WTC11 (cell line): ENCODE measurements at places on chromosomes 5 and 9. TPM values are rescaled to one million over a fixed set of nuclear protein-coding genes. Genes with fewer than 3 reads are reported as not detected.

Gene UBE2QL1
- 0.46 to 0.50 TPM (median 0.46 TPM) in 3 replicates for total RNA-seq

DNA sequence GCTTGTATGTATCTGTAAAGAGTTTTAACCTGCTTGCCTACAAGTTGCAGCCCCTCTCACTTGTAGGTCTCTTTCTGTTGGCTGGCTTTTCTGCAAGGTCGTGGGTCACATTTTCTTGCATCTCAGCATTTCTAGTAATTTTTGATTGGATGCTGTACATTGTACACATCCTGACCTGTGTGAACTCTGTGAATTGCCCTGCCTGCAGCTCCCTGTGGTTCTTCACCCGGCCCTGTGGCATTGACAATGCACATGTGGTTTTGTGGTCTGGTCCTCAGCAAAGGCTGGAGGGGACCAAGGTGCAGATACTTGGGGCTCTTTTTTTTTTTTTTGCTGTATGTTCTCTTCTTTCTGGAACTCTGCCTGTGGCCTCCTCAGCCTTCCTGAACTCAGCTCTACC, 53.6 kb downstream of the WNK2 start:
- H3K36me3 ChIP-seq: peaks cover 9% of the 10 kb centered on the region
- H3K27ac ChIP-seq: no peak overlapping the region
- no peak overlapping the region for H3K4me3 ChIP-seq
- no peak for DNase-seq

- H3K36me3 ChIP-seq: no peaks in the 10 kb centered on the region
- no peak for DNase-seq
- H3K4me1 ChIP-seq: peaks cover 36% of the 10 kb centered on the region
These were observed 101.5 kb upstream of the ZNF462 start for GRCh38 chr9:106761493-106761892.

- H3K36me3 ChIP-seq: peaks cover 2% of the 10 kb centered on the region; the same call in 1 of the 2 replicates
- H3K4me1 ChIP-seq: peaks cover 6% of the 10 kb centered on the region
- no peaks in the 10 kb centered on the region for H3K27me3 ChIP-seq
These were observed 247.5 kb downstream of the ARRDC3 start for GRCh38 chr5:91135475-91136248.

Gene STK32A
- total RNA-seq: 1.7 to 3.0 TPM (median 3.0 TPM) in 3 replicates

DNA sequence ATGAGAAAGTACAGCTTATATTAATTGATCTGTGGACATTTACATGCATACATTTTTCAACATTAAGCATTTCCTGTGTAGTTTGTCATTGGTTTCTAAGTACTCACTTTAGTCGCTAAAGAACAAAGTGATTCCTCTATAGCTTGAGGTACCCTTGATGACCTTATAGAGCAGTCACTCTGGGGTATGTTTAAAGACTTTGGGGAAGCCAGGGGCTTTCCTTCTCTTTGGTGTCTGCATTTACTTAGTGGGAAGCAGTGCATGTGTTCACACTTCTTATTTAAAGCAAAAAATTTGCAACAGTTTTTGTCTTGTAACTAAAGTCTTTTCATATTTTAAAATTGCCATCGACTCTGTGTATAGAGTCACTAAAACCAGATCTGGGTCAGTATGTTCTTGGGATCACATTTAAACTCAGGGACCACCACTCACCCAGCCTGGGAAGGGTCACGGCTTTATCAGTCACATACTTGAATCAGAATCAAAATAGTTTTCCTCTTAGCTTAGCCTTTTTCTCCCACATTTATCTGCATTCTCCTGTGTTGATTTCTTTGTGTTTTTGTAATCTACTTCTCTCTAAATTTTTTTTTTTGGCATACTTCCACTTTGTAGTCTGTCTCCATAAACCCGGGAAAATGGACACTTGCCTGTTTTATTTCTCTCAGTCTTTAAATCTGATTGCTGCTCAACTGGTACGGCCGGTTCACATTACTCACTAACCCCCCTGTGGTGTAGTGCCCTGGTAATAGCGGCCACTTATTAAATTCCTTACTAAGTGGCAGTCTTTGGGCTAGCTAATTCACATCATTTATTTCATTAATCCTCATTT, 143.9 kb upstream of the FBN2 start:
- peak overlapping the region; percentile 91 for H3K27ac ChIP-seq
- H3K36me3 ChIP-seq: peaks cover under 1% of the 10 kb centered on the region
- H3K4me1 ChIP-seq: peaks cover 32% of the 10 kb centered on the region
- H3K27me3 ChIP-seq: peaks cover 10% of the 10 kb centered on the region; the same call in 1 of the 2 replicates
- H3K4me3 ChIP-seq: peak overlapping the region; percentile 53
- DNase-seq: peak; percentile 20

Gene SLC25A46
- 19.2 to 20.7 TPM (median 20.5 TPM) in 3 replicates for total RNA-seq

Gene POLK
- 7.1 to 9.9 TPM (median 8.2 TPM) in 3 replicates for total RNA-seq

GRCh38 chr5:72283358-72283757, 36.7 kb downstream of the MRPS27 start:
- no peaks in the 10 kb centered on the region for H3K27me3 ChIP-seq
- H3K36me3 ChIP-seq: peaks cover 19% of the 10 kb centered on the region
- no peak for DNase-seq
- no peak overlapping the region for H3K4me3 ChIP-seq
- no peak overlapping the region for H3K27ac ChIP-seq

Gene CXXC5
- 77.5 to 97.2 TPM (median 78.0 TPM) in 3 replicates for total RNA-seq

GRCh38 chr5:7094626-7095025, 301.3 kb upstream of the ADCY2 start:
- H3K36me3 ChIP-seq: no peaks in the 10 kb centered on the region
- DNase-seq: peak; percentile 61
- no peak overlapping the region for H3K27ac ChIP-seq
- H3K4me1 ChIP-seq: peaks cover 7% of the 10 kb centered on the region

DNA sequence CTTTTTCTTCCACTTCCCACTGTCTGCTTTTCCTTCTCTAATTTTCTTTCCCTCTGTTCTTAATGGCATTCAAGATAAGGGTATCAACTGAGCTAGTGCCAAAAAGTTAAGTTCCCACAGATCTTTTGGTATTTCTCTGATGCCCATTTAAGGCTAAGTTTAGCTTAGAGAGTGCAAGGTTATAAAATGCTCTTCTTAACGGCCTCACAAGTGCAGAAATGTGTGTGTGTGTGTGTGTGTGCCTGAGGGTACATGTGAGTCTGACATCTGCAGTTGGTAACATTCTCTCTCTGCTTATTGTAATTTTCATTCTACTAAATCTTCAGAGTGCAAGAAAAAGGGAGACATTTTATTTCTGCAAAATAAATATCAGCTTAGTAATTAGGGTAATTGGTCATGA, 24.2 kb downstream of the FBN2 start:
- peaks cover 7% of the 10 kb centered on the region for H3K36me3 ChIP-seq
- no peak for DNase-seq
- no peaks in the 10 kb centered on the region for H3K4me1 ChIP-seq

DNA sequence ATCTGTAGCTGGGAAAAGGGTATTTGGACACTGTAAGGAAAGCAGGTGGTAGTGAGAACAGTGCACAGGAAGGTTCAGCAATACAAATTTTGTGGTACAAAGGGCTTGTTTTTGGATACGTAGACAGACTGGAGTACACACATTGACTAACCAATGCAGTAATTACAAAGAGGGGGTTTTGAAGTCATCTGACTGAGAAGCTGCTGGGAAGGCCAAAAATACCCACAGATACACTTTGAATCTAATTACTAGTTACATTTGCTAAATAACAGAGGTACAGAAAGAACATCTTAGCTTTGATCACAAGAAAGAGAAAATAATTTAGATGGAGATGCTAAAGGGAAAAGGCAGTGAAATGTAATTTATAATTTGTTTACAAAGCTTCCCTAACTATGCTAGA, 45.9 kb downstream of the PKD2L2 start:
- DNase-seq: no peak
- H3K36me3 ChIP-seq: peaks cover 23% of the 10 kb centered on the region
- no peak overlapping the region for H3K4me3 ChIP-seq
- H3K4me1 ChIP-seq: no peaks in the 10 kb centered on the region
- H3K27ac ChIP-seq: 0 out of 2 replicates have a peak overlapping the region, but pooled peaks have one; percentile 24

GRCh38 chr5:163880302-163880701, 374.9 kb downstream of the MAT2B start:
- H3K27ac ChIP-seq: peak overlapping the region; percentile 20; the same call in 1 of the 2 replicates
- no peak overlapping the region for H3K4me3 ChIP-seq
- DNase-seq: no peak
- H3K4me1 ChIP-seq: no peaks in the 10 kb centered on the region
- H3K27me3 ChIP-seq: no peaks in the 10 kb centered on the region

- no peak overlapping the region for H3K27ac ChIP-seq
- DNase-seq: no peak
- peaks cover 4% of the 10 kb centered on the region; the same call in 1 of the 2 replicates for H3K36me3 ChIP-seq
- no peaks in the 10 kb centered on the region for H3K4me1 ChIP-seq
- no peak overlapping the region for H3K4me3 ChIP-seq
- H3K27me3 ChIP-seq: no peaks in the 10 kb centered on the region
These were observed 15.6 kb downstream of the NDUFAF2 start for GRCh38 chr5:60960591-60960990.

Gene SHOC1
- not detected in 3 replicates for total RNA-seq

- peaks cover 8% of the 10 kb centered on the region for H3K36me3 ChIP-seq
- H3K27ac ChIP-seq: no peak overlapping the region
- no peak overlapping the region for H3K4me3 ChIP-seq
- DNase-seq: no peak
- peaks cover 24% of the 10 kb centered on the region for H3K4me1 ChIP-seq
- peaks cover 16% of the 10 kb centered on the region for H3K27me3 ChIP-seq
These were observed 37.3 kb upstream of the TRIO start for GRCh38 chr5:14105718-14106410.

DNA sequence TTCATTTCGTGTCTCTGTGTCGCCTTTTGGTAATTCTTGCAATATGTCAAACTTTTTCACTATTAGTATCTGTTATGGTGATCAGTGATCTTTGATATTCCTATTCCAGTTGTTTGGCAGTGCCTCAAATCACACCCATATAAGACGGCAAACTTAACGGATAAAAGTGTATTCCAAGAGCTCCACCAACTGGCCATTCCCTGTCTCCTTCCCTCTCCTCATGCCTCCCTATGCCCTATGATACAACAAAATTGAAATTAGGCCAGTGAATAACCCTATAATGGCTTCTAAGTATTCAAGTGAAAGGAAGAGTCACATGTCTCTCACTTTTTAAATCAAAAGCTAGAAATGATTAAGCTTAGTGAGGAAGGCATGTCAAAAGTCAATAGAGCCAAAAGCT, 74.8 kb downstream of the CDK5RAP2 start:
- H3K36me3 ChIP-seq: peaks cover 39% of the 10 kb centered on the region
- no peaks in the 10 kb centered on the region; the same call in 1 of the 2 replicates for H3K27me3 ChIP-seq
- H3K27ac ChIP-seq: no peak overlapping the region
- peaks cover 7% of the 10 kb centered on the region for H3K4me1 ChIP-seq
- no peak for DNase-seq

- no peak overlapping the region for H3K4me3 ChIP-seq
- H3K36me3 ChIP-seq: no peaks in the 10 kb centered on the region
- peaks cover 2% of the 10 kb centered on the region; the same call in 1 of the 2 replicates for H3K27me3 ChIP-seq
- no peak for DNase-seq
- H3K27ac ChIP-seq: no peak overlapping the region
These were observed 64.5 kb upstream of the FRRS1L start for GRCh38 chr9:109231593-109231992.

GRCh38 chr5:88979244-88979643, 96.3 kb upstream of the MEF2C start:
- no peaks in the 10 kb centered on the region for H3K27me3 ChIP-seq
- H3K36me3 ChIP-seq: no peaks in the 10 kb centered on the region
- peaks cover 45% of the 10 kb centered on the region for H3K4me1 ChIP-seq
- DNase-seq: no peak

DNA sequence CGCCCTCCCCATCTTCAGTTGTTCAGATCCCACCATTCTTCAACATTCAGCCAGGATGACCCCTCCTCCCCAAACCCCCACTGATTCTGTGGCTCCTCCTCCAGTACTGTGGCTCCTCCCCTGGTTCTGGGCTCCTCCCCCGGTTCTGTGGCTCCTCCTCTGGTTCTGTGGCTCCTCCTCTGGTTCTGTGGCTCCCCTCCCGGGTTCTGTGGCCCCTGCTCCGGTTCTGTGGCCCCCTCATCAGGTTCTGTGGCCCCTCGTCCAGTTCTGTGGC, 32.8 kb downstream of the C5orf15 start:
- H3K27ac ChIP-seq: no peak overlapping the region
- peaks cover 17% of the 10 kb centered on the region for H3K4me1 ChIP-seq
- no peak for DNase-seq
- no peak overlapping the region for H3K4me3 ChIP-seq
- no peaks in the 10 kb centered on the region; the same call in 1 of the 2 replicates for H3K27me3 ChIP-seq
